ENCODE measurements at places on chromosomes 5 and 9. TPM values are rescaled to one million over a fixed set of nuclear protein-coding genes. Genes with fewer than 3 reads are reported as not detected.

DNA sequence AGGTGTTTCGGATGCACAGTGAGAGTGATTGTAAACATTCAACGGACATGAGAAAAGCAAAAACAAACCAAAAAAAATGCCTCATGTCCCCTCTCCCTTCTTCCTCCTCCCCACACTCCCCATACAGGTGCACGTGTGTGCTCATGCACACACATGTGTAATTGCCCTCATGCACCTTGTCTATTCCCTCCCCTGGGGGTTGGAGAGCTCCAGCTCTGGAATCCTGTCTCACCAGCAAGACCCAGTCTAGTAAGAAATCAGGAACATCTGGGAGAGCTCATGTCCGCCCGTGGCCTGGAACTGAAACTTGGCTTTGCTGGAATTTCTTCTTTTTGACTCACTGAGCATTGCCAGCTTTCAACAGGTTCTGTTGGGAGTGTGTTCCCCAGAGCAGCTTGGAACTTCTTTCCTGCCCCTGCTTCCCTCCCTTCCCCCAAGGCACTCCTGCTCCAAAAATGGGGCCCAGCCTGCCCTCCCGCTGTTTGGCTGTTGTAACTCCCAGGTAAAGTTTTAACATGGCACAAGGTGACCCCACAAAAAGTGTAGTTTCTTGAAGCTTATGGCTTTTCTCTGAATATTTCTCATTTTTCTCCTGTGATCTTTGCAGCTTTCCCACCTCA is 190.1 kb downstream of the NR3C1 start:
- no peak for DNase-seq

GRCh38 chr9:93819905-93820304 is 135.2 kb downstream of the BARX1 start:
- DNase-seq, result no peak

Gene ZBTB43
- total RNA-seq, result 118 TPM

GRCh38 chr5:21910731-21911130 is 942.4 kb downstream of the CDH12 start:
- DNase-seq, result no peak

- no peak for DNase-seq
These were observed 984.9 kb downstream of the TLE4 start for GRCh38 chr9:80556631-80557030.

GRCh38 chr5:420632-421286 is 22.2 kb upstream of the EXOC3 start:
- DNase-seq, result no peak

Gene MOB3B
- 3.1 TPM for total RNA-seq

DNA sequence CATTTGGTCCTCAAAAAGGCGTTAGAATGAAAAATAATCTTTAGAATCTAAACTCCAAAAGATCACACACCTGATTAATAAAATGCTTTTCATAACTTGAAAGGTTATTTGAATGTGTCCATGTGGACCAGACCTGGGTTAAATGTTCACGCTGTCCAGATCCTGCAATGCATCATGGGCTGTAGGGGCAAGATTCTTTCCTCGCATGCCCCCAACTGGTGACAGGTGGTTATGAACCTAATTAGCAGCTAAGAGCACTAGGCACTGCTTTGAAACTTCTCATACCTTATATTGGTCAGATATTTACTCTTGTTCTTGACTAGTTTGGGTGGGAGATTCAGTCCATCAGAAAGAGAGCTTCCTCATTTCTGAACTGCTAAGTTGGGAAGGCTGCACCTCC is 19.3 kb upstream of the PIP5K1B start:
- DNase-seq, result no peak

DNA sequence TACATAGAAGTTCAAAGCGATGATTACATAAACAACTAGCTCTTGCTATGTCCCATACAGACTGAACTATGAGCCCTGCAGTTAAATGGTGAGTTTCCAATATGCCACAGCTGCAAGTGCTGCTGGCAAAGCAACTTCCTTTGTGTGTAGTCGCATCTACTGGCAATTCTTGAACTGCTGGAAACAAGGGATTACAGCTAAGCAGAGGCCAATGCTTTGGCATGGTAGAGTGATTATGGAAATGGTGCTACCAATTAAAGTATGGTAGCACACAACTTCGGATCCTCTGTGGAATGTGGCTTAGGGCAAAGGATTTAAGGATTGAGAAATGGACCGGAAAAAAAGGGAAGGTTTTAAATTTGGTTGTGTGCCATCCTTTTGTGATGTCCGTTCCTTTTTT is 856.6 kb downstream of the MAT2B start:
- no peak for DNase-seq

Data from prostate gland (tissue), 2 donors.